ENCODE measurements at places on chromosomes 5 and 9.
A peak's percentile ranks its signal among the peaks of the same experiment; 100 is the strongest.

GRCh38 chr9:107706701-107707427, 217.3 kb upstream of the KLF4 start:
- no peak for DNase-seq

DNA sequence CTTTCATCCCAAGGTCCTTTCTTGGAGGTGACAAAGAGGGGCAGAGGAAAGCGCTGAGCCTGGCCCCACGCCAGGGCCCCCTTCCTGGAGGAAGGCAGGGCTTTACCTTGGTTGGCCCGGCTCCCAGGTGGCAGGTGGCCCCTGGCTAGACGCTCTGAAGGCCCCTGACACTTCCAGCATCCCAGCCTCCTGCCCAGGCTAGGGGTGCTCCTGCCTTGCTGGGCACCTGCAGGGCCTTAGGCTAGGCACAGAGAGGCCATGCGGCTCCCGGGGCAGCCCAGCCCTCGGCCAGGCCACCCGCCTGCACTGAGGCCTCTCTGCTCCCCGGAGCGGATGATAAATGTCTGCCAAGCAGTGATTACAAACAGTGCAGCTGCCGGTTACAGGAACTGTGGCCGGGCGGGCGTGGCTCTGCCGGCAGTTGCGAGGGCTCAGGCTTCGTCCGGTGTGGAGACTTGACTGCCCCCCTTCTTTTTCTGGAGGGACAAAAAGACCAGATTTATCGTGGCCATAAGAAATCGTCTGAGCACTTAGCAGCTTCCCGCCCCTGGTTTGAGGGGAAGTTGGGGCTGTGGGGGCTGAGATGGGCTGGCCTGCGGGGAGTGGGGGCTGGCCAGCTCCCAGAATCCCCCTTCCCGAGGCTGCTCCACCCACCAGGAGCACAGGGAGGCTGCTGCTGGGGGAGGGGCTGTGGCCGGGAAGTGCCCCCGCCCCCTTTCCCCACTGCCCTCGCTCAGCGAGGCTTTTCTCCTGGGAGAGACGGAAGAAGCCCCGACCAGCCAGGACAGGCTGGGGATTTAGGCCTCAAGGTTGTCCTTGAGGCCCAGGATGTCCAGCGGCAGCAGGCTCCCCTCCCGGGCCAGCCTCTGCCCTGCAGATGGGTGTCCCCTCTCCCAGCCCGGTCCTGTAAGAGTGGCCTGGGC, 31.6 kb upstream of the UBAC1 start:
- no peak for DNase-seq

- no peak for DNase-seq
Observed at GRCh38 chr5:58944221-58944620, 361.3 kb downstream of the RAB3C start.

- DNase-seq, result no peak
Observed at GRCh38 chr5:42807722-42808447, 3.8 kb downstream of the SELENOP start.

GRCh38 chr5:124628721-124629596, 117.5 kb downstream of the ZNF608 start:
- no peak for DNase-seq

DNA sequence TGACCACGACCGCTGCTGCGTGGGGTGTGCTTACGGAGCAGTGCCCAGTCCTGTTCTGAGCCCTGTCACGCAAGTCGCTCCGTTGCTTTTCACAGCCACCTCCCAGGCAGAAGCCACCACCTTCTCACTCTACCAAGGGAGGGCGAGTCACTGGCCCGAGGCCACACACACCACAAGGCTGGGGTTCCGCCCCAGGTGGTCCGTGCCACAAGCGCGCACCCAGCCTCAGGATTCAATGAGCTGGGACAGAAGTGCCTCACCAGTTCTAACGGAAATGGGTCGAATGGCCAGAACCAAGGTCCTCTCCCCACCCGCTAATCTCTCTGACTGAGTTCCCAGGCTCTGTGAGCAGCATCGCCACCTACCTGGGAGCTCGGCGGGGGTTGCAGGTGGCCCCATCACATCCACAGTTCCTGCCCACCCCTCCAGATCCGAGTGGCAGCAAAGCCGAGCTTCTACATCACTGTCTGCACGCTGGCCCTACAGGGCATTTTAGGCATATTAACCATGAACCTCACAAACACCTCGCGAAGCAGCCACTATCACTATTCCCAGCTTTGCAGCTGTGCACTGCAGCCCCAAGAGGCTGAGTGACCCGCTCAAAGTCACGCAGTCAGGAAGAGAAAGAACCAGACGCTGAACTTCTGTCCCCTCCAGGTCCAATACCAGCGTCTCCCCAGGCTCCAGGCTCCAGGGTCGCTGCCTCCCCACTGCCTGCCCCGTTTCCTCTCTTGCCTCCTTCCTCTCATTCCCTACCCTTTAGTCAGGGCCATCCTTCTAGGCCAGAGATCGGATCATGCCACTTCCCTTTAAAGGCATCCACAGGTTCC, 92.1 kb upstream of the PHYKPL start:
- DNase-seq, result no peak

- no peak for DNase-seq
Observed at GRCh38 chr5:138458384-138458783, 6.9 kb upstream of the EGR1 start.

GRCh38 chr5:127290019-127290945, at the start of gene MEGF10:
TSS of gene MEGF10 (plus strand) at chr5:127290796. CDS start at chr5:127331309, 40,513 bp downstream.
- no peak for DNase-seq

DNA sequence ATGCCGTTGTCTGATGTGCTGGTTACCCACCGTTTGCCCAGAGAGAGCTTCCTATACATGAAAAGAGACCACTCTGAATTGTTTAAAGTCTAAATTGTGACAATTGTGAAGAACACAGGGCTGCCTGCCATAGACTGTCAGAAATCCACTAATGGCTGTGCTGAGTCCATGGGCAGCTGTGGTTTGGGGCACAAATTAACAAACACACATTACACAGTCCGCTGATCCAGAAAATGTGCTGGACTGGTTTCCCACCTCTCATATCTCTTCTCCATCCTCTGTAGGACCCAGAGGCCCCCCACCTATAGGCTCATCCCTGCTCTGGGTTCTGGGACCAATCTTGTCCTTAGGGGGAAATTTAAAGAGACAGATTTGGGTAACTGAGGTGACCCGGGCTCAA, 19.0 kb upstream of the LIFR start:
- no peak for DNase-seq

DNA sequence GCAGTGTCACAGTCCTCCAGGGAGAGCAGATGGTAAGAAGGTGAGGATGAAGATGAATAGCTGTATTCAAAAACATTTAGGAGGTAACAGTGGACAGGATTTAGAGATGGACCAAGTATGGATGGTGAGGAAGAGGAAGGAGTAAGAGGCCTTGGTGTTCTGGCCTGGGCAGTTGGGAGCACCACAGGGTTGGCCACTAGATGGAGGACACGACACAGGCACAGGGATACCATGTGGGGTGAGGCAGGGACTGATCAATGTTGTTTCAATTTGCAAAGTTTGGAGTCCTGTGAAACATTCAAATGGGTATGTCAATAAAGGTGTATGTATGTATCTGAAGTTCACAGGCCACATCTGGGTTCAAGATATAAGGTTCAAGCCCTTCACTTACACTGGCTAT, 141.1 kb upstream of the RASEF start:
- no peak for DNase-seq

DNA sequence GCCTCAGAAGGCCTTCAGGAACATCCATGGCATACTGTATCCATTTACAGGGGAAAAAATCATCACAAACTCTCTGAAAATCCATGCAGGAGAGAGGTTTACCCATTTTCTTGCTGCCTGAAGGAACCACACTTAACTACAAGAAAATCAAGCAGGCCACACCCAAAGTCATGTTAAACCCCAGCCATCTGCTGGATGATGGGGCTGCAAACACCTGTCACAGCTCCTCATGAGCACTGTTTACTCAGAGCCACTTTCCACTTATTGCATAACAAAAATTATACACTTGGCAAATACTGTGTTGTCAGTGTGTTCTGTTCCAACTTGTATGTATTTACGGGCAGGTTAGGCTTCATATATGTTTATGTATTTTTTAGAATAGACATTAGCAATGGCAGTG, 35.8 kb downstream of the PPIC start:
- peak; percentile 34 for DNase-seq

DNA sequence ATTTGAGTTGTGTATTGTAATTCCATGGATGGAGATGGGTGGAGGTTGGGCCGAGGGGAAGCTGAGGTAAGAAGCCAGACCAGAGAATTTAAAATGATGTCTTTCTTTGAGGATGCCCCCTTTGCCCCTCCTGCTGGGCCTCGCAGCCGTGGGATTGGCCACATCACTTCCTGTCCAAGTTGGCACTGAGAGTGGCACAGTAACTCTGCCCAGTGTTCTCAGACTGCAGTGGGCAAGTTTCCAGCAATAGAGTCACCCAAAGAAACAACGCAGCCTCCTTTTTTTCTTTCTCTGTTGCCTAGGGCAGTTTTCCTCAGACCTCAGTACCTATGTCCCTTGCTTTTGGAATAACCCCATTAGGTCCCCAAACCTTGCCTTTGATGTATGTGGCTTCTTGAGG, 306.6 kb upstream of the DMRT1 start:
- DNase-seq, result no peak

- no peak for DNase-seq
Observed at GRCh38 chr9:92507005-92507404, 24.7 kb upstream of the ASPN start.

DNA sequence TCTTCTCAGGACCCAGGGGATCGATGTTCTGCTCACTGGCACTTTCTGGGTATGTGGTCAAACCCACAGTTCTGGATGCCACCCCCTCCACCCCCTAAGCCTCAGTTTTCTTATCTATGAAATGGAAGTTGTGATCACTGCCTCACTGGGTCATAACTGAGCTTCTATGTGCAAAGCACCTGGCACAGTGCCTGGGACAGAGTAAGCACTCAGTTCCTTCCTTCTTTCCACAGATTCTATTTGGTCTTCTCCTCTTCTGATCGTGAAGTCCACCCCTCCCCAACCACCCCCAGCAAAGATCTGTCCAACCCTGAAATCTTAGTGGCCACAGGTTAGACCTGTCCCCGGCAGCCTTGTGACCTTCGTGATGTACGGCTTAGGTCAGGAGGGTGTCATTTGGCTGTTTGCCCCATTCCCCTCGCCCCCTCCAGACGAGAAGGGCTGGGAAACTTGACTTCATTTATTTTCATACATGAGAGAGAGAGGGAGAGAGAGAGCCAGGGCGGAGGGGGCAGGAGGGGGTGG, 181.4 kb downstream of the FGF18 start:
- DNase-seq, result no peak

DNA sequence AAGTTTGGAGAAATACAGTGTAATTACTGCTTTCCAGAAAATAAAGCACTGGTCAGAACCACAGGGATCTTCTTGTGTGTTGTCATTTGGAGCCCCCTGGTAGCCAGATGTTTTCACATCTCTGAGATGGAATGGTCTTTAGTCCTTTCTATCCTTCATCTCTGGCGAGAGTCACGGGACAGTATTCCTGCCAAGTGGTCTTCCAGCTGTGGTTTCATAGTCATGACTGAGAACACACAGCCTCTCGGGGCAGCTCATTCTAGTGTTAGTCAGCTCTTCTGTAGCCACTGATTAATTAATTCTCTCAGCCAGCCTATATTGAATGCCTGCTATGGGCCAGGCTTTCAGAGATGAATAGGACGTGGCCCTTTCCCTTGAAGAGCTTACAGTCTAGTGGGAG, 34.1 kb downstream of the HMGXB3 start:
- no peak for DNase-seq

GRCh38 chr5:73284985-73285384, 112.0 kb downstream of the TMEM174 start:
- no peak for DNase-seq

DNA sequence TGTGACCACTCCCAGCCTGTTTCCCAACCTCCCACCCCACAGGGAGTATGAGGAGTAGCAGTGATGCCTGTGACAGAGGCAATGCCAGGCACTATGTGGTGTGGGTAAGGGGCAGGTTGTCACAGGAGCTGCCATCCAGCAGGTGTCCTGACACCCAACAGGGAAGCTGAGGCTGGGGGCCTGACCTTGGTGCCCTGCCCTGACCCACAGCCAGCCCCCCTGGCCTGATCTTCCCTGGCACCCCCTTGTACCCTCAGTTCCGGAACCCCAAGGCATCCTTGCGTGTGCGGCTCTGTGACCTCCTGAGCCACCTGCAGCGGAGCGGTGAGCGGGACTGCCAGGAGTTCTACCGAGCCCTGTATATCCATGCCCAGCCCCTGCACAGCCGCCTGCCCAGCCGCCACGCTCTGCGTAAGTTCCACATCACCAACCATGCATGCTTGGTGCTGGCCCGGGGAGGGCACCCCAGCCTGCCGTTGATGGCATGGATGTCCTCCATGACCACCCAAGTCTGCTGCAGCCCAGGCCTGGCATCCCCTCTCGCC, 14.4 kb downstream of the CARD19 start:
- no peak for DNase-seq

- no peak for DNase-seq
Observed at GRCh38 chr9:77957652-77958051, 74.0 kb downstream of the GNAQ start.

- DNase-seq, result no peak
Observed at GRCh38 chr5:175854231-175855040, 16.9 kb upstream of the CPLX2 start.

- DNase-seq, result peak; percentile 32
Observed at GRCh38 chr5:53123702-53124101, 14.1 kb upstream of the MOCS2 start.

GRCh38 chr5:17619354-17619753, 9.2 kb downstream of the TAF11L12 start:
- DNase-seq, result no peak

Measured in NCI-H1694 (cell line).